NCI-H1092 treated with DMSO at 0.1 percent for 48 hours (cell line): ENCODE measurements at places on chromosomes 6 and 20.

DNA sequence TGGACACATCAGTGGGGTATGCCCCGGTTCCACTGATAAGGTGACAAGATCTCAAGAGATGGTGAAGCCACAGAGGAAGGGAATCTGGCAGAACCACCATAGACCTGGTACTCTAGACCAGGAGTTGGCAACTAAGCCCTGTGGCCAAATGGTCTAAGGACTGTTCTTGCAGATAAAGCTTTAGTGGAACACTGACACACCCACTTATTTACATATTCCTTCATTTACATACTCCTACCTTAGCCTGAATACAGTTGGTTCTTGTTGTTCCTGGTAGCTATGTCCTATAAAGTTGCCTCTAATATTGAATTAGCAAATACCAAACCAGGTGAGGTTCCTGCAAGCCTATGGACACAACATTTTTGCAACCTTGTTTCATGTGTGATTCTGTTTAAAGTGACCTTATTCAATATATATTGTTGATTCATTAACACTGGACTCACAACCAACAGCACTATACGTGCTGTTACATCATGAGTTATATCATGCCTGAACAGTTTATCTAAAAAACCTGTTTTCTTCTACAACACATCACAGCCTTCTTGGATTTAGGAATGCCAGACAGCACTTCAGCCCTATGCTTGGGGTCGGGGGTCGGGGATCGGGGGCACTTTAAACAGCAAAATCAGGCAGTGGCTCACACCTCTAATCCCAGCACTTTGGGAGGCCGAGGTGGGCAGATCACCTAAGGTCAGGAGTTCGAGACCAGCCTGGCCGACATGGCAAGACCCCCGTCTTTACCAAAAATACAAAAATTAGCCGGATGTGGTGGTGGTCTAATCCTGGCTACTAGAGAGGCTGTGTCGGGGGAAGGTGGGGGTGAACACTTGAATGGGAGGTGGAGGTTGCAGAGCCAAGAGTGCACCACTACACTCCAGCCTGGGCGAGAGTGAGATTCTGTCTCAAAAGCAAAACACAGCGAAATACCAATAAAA, 2.5 kb downstream of the CCDC167 start:
- DNase-seq = no peak

DNA sequence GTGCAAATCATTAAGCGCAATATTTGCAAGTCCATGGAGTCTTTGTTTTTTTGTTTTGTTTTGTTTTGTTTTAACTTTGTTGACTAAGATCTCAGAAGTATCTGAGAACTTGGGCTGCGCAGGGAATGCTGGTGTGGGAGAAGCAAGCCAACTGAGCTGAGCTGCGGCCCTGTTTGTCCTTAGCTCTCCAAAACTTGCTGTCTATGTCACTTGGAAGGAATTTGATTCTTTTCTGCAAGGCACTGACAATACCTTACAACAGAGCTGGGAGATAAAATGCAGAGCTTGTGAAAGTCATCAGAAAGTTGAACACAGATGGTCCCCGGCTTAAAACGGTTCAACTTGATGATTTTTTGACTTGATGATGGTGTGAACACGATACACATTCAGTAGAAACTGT, 5.4 kb downstream of the SLC22A23 start:
- no peak for DNase-seq

DNA sequence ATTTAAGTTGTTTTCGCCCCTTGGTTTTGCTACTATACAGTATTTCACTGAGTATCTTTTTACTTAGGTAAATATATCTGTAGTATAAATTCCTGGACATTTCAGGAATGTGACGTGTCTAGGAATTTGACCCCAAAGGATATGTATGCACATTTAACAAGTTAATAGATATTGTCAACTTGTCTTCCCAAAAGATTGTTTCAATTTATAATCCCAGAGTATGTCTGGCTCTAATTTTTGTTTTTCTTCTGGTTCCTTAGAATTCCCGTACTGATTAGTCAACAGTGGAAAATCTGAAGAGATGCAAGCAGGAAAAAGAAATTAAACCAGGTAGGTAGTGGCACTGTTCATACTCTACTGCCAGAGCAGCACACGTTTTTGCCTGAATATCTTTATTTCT, 7.2 kb downstream of the PKIG start:
- no peak for DNase-seq

- DNase-seq = peak; percentile 44
Observed at GRCh38 chr6:21885532-21886114, 292.1 kb downstream of the SOX4 start.

GRCh38 chr6:161360520-161360919, 86.7 kb upstream of the AGPAT4 start:
- DNase-seq = no peak

DNA sequence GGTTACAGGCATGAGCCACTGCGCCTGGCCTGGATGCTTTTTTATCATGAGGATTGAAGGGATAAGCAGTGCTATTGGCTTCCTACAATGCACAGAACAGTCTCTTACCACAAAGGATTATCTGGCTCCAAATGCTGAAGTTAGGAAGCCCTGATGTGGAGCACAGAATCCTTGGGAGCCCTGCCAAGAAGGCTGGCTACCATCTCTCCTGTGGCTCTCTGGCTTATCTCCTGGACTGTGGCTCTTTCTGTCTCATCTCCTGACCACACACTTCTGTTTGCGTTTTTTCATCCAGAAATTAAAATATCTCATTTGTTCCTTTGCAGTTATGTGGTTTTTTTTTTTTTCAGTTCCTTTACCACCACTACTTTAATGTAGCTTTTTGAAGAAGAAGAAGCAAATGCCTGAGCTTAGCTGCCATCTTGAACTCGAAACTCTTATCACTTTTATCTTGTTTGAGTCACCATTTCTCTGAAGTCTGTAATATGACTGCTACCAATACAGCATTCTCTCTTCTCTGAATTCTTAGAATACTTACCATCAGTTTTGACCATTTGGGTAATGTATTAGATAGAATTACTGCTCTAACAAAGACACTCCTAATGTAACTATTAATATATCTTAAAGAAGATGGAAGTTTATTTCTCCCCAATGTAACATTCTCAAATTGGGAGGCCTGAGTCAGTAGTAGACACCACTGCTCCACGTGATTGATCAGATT, 1044.7 kb downstream of the KIF16B start:
- no peak for DNase-seq

DNA sequence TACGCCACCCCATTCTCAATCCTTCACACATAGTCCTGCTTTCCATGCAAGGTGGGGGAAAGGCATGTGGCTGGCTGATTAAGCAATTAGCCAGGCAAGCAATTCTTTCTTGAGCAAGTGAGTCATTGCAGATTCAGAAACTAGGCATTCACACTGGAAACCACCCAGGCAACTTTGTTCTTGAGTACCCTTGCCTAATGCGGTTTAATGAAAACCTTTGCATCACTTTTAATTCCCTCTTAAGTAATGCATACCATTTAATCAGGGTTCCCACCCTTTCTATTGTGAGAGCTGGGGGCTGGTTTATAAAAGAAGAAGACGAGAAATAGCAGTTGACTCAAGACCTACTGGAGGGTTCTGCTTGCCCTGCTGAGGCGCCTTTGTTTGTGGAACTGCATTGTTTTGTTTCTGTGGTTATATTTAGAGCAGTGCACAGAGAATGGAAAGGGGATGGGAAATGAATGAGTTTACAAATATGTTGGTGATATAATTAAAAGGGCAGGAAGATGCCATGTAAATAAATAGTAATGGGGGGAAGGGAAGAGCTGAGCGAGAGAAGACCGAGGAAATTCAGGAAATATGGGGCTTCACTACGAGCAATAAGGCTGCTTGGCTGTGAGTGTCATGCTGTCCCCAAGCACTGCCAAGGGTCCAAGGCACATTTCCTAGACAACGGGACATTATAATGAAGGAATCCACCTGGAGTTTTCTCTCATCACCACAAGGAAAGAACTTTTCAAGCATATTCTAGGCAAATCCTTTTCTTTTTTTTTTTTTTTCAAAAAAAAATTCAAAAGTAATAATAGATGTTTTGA, 48.8 kb upstream of the TSHZ2 start:
- no peak for DNase-seq

DNA sequence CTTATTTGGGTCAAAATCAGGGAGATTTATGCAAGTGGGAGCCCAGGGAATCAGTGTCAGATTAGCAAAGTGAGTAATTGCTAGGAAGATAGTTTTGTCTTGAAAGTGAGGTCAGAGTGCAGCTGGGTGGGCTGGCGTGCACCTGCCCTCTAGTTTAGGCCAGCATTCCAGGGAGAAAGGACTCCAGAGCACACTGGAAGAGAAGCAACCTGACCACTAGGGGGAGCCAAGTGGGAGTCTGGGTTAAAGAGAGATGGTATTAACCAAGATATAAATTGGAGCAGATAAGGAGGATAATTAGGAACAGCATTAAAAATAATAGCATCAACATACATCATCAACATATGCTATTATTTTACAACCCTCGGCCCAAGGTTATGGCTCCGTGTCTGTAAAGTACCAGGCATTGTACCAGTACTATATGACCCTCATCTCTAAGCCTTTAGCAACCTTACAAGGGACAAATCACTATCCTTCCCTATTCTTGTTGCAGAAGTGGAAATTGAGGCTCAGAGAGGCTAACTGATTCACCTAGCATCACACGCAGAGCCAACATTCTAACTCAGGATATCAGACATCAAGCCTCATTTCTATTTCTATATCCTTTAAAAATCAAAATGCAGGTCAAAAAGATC, 57.8 kb downstream of the SLC2A10 start:
- peak; percentile 59 for DNase-seq

DNA sequence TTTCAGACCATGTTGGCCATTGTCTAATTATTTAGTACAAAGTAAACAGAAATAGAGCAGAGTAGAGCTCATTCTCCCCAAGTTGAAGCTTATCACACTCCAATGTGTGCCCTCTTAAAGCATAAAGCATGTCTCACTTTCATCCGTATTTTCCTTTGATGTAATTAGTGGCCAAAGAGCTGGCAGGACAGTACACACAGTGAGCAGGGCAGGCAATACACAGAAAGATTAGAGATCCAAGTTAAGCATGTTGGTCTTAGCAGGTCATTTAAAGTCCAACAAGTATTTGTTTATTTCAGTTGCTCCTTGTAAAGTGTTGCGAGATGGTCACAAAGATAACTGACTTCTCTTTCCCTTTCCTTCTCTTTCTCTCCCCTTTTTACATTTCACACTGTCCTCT, 47.2 kb downstream of the RFX6 start:
- no peak for DNase-seq

GRCh38 chr20:38883081-38883980, 42.9 kb upstream of the FAM83D start:
- DNase-seq = peak; percentile 87

- peak; percentile 53 for DNase-seq
Observed at GRCh38 chr6:20182926-20183521, 29.2 kb downstream of the MBOAT1 start.

GRCh38 chr20:8267009-8267408, 134.9 kb downstream of the PLCB1 start:
- DNase-seq = peak; percentile 86

DNA sequence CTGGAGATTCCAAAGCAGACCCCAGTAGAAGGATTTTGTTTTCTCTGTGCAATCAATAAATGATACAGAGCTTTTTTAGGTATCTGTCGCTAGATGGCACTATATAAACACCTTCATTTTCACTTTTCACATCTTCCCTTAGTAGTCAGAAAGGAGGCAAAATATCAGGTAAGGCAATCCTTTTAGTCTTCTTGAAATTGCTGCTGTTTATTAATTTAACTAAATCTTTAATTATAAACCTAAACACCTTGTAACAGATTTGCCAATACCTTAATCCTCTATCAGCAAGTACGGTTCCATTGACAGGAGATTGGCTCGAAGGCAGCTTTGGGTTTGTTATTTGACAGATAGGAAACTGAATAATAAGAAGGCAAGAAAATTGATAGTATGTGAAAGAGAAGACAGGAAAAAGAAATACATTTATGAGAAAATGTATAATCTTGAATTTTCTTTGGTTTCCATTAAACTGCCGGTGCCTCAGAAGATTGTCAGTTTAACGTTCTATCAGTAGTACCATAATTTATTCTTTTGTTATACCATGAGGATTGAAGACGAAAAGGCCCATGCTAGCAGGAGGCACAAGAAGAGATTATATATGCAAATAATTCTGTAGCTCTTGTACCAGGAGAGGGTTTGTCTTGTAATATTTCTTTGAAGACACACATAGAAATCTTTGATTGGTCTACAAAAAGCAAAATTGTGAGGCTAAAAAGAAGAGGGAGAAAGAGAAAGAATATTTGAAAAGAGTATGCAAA, 23.5 kb upstream of the IBTK start:
- peak; percentile 57 for DNase-seq

GRCh38 chr20:45998337-45998736, 10.4 kb upstream of the MMP9 start:
- DNase-seq = no peak

GRCh38 chr6:161044335-161044734, 52.8 kb downstream of the MAP3K4 start:
- DNase-seq = no peak

GRCh38 chr6:134398453-134398852, 80.5 kb upstream of the SGK1 start:
- DNase-seq = no peak
